ENCODE measurements at places on chromosomes 3 and 15.

GRCh38 chr3:55988905-55989304, 479.4 kb downstream of the ERC2 start:
- no peak for DNase-seq

GRCh38 chr3:46898321-46899150, 21.0 kb downstream of the PTH1R start:
- DNase-seq, result no peak

GRCh38 chr15:38068626-38069391, 134.4 kb downstream of the TMCO5A start:
- peak; percentile 46 for DNase-seq

DNA sequence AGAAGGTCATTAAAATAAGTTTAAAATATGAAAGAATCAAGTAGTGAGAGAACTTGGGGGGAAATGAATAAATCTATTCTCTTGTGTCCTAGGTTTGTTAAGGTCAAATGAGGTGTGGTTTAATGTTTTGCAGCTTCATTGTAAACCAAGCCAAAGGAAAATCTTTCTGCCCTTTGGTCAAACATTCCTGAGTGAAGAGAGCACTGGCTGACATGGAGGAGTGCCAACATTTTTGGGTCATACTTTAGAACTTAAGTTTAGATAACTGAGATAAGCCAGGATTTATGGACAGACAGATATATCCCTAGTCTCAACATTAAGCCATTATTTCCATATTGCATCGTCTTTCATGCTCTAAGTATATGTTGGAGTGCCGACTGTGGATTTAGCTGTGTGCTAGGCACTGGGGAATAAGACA, 66.4 kb downstream of the PTPRG start:
- DNase-seq, result no peak

DNA sequence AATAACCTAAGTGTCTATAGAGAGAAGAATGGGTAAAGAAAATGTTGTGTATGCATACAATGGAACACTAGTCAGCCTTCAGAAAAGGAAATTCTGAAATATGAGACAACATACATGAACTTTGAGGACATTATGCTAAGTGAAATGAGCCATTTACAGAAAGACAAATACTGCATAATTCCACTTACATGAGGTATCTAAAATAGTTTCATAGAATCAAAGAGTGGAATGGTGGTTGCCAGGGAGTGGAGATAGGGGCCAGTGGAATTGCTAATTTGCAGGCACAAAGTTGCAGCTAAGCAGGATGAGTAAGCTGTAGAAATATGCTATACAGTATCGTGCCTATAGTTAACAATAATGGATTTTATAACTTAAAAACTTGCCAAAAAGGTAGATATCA, 779.6 kb upstream of the ARPP21 start:
- no peak for DNase-seq

- DNase-seq, result no peak
Measured at GRCh38 chr3:183252973-183253527, at the start of gene B3GNT5. B3GNT5 (plus strand) TSS chr3:183253253; CDS start chr3:183269799, 16,546 bp downstream.

DNA sequence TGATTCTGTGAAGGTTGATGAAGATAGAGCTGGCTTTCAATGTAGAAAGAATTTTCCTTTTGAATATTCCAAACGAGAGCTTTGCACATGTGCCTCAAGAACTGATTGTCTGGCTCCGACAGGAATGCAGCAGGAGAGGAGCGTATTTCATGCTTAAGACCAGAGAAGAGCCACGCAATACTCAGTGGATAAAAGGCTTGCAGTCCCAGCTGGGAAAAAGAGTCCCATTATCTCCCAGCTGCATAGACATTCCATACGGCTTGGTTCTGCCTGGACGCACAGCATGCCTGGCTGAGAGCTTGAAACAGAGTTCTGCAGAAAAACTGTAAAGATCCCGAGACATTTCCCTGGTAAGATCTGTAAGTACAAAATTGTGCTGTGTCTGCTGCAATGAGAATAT, at the start of gene CNTN6:
CNTN6 (plus strand) TSS at position 254 of the 400 bp plus-strand sequence. CDS start 54,985 bp downstream, outside the sequence.
- no peak for DNase-seq

- DNase-seq, result no peak
Measured at GRCh38 chr3:99863002-99863401, 45.3 kb downstream of the CMSS1 start.

DNA sequence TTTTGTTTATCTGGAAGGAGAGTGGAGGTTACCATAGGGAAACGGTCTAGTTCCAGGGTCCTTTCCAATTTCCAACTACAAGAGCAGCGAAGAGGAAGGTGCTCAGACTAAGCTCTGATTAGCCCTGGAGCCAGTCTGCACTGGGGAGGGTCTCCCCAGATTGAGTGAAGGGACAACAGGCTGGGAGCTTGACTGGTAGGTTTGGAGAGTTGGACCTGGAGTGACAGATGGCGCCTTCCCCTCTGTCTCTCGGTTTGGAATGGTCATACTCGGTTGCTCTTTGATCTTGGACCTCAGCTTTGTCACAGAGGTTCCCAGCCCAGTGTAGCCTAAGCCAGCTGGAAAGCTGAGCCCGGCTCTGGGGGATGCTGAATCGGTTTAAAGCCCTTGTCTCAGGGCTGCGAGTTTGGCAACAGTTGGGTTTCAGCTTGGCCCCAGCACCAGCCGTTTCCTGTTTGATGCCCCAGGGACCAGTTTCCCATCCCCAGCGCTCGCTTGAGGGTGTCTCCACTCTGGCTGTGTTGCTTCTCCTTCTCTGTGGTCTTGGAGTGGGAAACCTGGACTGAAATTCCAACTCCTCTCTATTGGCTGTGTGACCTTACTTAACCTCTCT, 53.1 kb upstream of the ULK4 start:
- no peak for DNase-seq

DNA sequence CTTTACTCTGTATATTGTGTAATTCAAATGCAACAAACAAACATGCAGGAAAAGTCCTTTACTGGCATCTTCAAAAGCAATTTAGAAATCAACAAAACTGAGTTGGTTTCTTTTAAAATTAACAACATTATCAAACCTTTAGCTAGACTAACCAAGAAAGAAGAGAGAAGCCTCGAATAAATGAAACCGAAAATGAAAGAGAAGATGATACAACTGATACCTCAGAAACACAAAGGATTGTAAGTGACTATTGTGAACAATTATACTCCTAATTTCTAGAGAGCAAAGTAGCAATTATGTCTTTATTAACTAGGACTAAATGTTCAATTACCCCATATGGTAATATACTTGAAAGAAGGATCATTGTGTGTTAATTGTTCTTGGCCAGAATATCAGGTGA, 49.2 kb upstream of the P3H2 start:
- DNase-seq, result no peak

DNA sequence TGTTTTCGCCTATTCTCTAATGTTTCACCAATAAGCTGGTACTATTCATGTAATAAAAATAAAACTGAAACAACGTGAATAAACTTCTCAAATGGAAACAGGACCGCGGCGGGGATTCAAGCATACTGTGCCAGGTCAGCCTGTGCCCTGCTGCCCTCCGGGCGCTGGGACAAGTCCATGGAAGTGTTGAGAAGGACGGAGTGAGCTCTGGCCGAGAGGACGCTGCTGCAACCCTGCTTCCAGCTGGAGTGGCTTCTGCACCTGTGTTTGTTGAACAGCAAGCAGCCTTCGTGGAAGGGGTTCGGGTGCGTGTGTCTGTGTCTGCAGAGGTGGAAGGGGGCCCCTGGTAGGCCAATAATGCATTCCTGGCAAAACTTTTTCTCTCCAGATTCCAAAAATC, 50.0 kb upstream of the PCSK6 start:
- DNase-seq, result no peak

GRCh38 chr3:9864200-9864927, 15.7 kb downstream of the CIDEC start:
- DNase-seq, result no peak

DNA sequence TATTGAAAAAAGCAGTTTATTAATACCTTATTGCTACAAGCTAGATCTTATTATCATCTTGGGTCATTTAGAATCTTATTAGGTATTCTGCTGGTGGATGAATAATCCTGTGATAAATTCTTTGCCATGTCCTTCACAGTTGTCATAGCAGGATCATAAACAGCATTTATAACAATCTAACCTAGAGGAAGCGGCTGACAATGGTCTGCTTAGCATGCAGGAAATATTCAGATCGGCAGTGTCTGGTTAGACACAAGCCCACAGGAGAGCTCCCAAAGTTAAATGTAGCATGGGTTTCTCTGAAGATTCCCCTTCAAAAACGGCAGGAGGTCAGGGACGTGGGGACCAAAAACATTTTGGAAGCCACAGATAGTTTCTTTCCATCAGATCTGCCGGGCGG, 179.3 kb downstream of the FOXB1 start:
- DNase-seq, result no peak

DNA sequence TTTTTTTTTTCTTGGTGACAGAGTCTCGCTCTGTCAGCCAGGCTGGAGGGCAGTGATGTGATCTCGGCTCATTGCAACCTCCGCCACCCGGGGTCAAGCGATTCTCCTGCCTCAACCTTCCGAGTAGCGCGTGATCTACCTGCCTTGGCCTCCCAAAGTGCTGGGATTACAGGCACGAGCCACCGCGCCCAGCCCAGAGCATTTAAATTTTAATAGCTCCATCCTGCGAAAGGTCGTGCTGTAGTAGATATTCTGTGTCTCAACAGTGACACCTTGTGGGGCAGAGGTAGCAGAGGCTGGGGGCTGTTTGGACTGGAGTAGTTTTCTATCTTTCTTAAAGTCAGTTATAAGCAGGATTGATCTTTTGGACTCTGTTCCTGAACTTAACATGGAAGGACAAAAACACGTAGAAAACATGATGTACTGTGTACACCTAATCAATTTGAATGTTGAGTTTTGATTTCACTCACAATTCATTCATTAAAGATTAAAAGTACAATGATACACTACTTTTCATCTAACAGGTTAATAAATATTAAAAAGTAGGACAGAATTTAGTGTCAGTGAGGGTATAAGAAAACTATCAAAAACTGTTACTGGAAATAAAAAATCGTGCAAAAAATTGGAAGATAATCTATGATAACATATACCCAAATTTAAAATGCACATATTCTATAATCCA, 11.0 kb upstream of the PDCD6IP start:
- peak; percentile 47 for DNase-seq

- no peak for DNase-seq
Measured at GRCh38 chr3:62636235-62636826, 238.9 kb downstream of the CADPS start.

DNA sequence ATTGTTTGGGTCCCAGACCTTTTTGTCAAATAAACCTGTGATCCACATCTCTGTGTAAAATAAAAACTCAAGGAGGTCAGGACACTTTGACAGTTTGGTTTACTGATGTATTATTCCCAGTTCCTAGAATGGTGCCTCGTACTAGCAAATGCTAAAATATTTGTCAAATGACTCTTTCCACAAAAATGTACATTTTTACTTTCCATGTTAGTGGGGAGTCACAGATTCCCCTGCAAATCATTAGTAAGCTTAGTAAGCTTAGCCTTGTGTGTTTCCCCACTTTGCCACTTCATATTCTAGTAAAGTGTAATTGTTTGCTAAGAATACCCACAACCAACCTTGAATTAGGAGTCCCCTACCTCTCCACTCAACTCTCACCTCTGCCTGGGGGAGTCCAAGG, 2.4 kb upstream of the MAGI1 start:
- no peak for DNase-seq

DNA sequence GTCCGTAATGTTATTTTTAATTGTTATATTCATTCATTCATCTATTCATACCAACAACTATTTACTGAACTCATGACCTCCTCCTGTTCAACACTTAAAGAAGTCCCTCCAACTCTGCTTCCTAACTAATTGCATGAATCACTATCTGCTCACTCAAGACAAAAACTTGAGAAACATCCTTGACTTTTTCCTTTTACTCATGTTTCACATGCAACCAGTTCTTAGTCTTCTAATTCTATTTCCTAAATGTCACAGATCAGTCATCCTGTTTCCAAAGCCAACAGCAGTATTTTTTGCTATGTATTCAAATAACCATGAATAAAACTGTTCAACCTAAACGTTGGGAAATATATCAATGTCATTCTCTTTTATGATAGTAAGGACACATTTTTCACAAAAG, 124.6 kb upstream of the GBE1 start:
- DNase-seq, result no peak

DNA sequence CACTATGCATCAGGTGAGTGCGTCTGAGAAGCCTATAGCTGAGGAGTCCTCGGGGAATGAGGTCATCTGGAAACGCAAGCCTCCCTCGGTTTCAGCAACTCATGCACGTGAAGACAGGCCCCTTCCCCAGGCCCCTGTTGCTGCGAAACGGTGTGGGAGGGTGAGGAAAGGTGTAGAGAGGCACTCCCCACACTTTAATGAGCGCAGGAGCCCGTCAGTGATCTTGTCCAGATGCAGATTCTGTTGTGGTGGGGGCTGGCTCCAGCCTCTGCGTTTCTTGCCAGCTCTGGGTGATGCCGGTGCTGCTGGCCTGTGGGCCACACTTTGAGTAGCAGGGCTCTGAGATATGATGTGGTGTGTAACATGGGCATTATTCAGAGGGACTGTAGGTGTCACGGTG, 38.6 kb upstream of the LACTB start:
- DNase-seq, result no peak

GRCh38 chr3:33044676-33045075, 52.3 kb downstream of the GLB1 start:
- no peak for DNase-seq

- DNase-seq, result no peak
Measured at GRCh38 chr3:45701172-45701867, 12.1 kb downstream of the SACM1L start.

GRCh38 chr3:101813817-101814440, 34.9 kb downstream of the NXPE3 start:
- no peak for DNase-seq

- no peak for DNase-seq
Measured at GRCh38 chr3:38829404-38829803, 13.4 kb upstream of the SCN10A start.

DNA sequence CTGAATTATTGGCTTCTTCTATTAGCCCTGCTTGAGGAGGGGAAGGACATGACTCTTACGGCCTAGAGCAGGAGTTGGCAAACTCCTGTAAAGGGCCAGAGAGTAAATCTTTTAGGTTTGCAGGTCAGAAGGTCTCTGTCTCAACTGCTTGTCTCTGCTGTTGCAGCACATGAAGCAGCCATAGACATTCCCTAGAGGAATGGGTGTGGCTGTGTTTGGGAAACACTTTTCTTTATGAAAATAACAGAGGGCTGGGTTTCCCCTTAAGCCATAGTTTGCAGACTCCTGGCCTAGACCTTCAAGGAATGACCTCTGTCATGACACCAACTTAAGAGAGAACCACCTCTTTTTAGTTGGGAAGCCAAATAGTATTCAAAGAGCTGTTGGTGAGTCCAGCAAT, 10.3 kb downstream of the TRAK1 start:
- DNase-seq, result no peak

GRCh38 chr3:81214631-81215030, 546.8 kb downstream of the GBE1 start:
- DNase-seq, result no peak

Data from NCI-H460 (cell line).